ENCODE measurements at places on chromosomes 12 and 14.
A peak's percentile ranks its signal among the peaks of the same experiment; 100 is the strongest.

- DNase-seq: no peak
Observed at GRCh38 chr12:92098594-92099380, 46.9 kb downstream of the BTG1 start.

DNA sequence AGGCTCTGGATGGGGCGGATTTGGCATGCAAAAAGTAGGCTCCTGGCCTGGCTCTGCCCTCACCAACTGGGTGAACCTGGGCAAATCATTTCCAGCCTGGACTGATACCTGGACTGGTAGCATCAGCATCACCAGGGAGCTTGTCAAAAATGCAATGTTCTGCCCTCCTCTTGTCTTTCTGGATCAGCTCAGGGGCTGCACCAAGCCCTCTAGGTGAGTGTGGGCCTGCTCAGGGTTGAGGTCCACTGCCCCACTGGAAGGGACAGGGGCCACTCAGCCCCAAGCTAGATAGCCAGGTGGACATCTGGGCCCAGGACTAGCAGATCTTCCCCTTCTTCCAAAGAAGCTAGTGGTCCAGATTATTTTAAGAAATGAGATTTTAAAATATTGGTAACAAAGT lies 99.6 kb downstream of the RBM19 start:
- no peak for DNase-seq

GRCh38 chr12:109994401-109995175 lies 1.6 kb downstream of the GIT2 start:
- no peak for DNase-seq

- DNase-seq: no peak
Observed at GRCh38 chr12:10307630-10308029, at the start of gene KLRD1. Gene KLRD1, plus strand, starts transcription at chr12:10307870. Its CDS starts 208 bp downstream, at chr12:10308078.

GRCh38 chr14:22979748-22980392 lies 2.5 kb downstream of the AJUBA start:
- no peak for DNase-seq

- no peak for DNase-seq
Observed at GRCh38 chr12:102069707-102070106, 7.9 kb upstream of the WASHC3 start.

GRCh38 chr14:32847867-32848266 lies 90.8 kb upstream of the NPAS3 start:
- DNase-seq: no peak

DNA sequence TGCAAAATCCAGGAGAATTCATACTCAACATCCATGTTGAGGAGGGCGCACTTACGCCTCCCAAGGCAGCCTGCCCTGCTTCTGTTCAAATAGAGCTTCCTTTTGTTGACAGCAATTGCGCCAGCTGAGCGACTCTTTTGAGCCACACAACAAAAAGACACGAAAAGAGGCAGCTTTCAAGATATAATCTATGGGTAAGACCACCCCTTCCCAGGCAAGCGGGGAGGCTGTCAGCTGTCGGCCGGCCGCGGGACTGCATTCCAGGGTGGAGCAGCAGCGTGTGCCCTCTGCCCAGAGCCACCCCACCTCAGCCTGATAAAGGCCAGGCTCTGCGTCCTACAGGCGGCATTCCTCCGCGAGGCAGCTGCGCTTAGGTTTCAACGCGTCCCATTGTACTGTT lies 15.8 kb upstream of the STAB2 start:
- no peak for DNase-seq

DNA sequence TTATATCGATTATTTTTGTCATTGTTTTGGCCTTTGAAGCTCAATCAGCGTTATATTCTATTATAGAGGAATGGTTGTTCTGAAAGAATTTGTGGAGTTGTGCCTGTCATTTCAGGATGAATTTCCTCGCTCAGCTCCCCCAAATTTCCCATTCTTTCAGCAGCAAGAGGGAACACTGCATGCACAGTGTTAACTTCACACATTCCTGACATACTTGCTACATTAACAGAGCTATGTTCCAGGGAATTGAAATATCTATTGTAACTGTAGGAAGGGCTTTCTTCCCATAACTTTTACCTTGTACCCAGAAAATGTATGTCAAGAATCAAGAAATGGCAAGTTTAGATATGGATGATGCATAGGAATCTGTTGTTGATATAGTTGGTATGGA lies 379.0 kb downstream of the LRIG3 start:
- DNase-seq: no peak

- no peak for DNase-seq
Observed at GRCh38 chr12:26250801-26251200, 55.4 kb downstream of the SSPN start.

DNA sequence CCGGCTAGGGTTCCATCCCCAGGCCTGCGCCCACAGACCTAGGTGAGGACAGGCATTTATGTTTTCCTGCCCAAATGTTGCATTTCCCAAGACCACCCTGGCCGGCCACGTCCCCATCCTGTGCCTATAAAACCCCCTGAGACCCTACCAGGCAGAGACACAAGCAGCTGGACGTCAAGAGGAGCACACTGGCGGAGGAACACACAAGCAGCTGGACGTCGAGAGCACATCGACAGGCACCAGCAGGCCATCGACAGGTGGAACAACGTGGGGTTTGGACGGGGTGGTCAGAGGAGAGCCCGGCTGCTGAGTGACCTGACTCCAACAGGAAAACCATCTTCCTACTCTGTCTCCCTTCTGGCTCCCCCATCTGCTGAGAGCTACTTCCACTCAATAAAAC lies 19.6 kb upstream of the LDHB start:
- no peak for DNase-seq

- no peak for DNase-seq
Observed at GRCh38 chr14:32508281-32508680, 179.2 kb downstream of the AKAP6 start.

GRCh38 chr14:64891173-64891838 lies 11.6 kb upstream of the SPTB start:
- DNase-seq: no peak

DNA sequence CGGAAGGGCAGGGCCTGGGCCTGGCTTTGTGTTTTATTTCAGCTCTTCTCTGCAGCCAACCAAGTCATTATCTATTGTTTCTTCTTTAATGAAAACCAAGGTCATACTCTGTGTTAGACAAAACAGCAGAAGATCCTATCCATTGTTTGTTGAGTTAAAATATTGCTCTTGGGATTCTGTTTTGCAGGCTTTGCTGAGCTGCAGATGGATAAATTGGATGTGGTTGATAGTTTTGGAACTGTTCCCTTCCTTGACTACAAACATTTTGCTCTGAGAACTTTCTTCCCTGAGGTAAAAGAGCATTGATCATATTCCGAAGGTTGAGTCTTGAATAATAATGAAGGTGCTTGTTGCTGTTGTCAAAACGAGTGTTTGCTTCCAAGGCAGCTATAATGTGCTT lies 106.6 kb downstream of the PLXNC1 start:
- DNase-seq: no peak

- DNase-seq: no peak
Observed at GRCh38 chr12:47237751-47238211, 158.0 kb upstream of the AMIGO2 start.

DNA sequence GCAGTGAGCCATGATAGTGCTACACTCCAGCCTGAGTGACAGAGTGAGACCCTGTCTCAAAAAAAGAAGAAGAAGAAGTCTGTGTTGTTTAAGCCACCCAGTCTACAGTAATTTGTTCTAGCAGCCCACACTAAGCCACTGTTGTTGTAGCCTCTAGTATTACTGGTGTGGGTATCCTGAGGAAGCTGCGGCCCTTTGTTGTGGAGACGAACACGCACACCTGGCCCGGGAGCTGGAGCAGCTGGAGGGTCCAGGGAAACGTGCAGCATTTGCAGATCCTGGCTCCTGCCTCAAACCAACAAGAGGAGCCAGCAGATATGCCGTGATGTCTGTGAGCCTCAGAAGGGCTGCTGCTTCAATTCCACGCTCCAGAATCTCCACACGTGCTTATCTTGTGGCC lies 65.3 kb downstream of the MAP1LC3B2 start:
- DNase-seq: no peak

DNA sequence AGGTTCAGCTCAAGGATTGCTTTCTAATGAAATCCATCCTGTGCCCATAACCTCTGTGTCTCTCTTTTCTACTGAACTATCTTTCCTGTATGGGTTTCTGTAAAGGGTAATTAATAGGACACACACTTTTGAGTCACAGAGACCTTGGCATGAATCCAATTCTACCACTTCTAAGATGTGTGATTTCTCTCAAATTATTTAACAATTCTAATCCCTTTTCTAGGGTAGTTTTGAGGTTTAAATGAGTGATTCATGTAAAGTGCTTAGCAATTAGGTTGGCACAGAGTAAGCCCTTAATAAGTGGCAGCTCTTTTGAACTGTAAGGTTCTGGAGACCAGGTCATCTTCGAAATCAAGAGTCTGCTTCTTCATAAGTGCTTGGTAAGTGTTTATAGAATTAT lies 202.7 kb downstream of the RASSF9 start:
- DNase-seq: no peak

DNA sequence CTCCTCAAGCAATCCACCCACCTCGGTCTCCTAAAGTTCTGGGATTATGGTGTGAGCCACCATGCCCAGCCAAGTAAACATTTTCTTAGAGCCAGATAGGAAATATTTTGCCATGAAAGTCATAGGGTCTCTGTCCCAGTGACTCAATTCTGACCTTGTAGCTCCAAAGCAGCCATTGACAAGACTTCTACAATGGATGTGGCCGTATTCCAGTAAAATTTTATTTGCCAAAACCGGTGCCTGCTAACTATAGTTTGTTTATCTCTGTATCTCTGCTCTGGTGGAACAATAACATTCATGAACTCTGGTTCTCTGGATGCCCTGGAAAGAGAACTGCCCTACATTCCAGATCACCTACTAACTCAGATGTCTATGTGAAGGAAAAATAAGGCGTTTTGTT lies 54.6 kb upstream of the USP44 start:
- no peak for DNase-seq

GRCh38 chr14:43258396-43258795 lies 1248.7 kb downstream of the FSCB start:
- DNase-seq: no peak

DNA sequence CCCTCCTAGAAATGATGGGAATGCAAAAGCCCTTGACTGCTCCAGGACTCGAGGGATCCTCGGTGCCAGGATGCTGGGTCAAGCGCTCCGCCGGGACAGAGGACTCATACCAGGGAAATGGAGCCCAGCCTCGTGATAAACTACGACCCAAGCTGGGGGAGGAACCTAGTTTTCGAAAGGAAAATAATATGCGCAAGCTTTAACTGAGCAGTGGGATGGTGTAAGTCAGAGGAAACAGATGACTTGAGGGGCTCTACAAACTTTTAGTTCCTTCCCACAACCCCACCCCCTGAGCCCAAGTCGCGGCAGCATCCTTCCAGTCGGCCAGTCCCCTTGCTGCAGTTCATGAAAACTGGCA lies 654 bp upstream of the SUPT16H start:
- no peak for DNase-seq

DNA sequence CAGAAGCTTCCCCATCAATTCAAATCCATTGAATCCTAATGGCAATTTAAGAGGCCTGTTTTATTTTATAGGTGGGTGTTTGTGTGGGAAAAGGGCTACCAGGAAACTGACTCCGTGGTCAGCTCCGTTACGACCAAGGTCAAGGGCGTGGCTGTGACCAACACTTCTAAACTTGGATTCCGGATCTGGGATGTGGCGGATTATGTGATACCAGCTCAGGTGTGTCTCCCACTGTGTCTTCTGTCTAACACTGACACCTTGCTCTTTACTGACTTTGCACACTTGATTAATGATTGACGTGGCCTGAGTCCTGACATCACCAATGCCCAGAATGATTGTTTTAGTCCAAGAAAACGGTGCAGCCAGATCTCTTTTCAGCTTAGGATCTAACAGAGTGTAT lies 7.1 kb downstream of the P2RX4 start:
- DNase-seq: no peak

DNA sequence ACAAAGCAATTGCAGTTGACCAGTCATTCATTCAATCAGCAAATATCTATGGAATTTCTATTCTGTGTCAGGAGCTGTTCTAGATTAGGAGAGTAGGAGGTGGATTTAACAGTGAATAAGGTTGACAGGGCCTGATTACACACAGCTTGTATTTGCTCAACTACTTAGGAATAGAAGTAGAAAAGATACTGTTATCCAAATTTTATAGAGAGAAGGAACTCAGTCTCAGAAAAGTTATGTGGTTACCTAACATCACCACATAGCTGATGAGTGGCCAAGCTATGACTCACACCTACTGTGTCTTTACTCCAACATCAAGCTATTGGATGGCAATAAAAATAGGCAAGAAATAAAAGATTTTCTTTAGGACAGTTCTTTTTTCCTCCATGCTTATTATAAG lies 374.8 kb downstream of the RMST start:
- no peak for DNase-seq

- no peak for DNase-seq
Observed at GRCh38 chr14:104224131-104224505, 85.7 kb downstream of the KIF26A start.

GRCh38 chr14:87767567-87767901 lies 225.4 kb downstream of the GALC start:
- no peak for DNase-seq

GRCh38 chr12:113261847-113262470 lies 40.7 kb downstream of the TPCN1 start:
- DNase-seq: peak; percentile 78

- DNase-seq: no peak
Observed at GRCh38 chr14:37992499-37992898, 215.2 kb upstream of the SSTR1 start.

GRCh38 chr12:13210236-13211190 lies 14.0 kb downstream of the EMP1 start:
- no peak for DNase-seq

DNA sequence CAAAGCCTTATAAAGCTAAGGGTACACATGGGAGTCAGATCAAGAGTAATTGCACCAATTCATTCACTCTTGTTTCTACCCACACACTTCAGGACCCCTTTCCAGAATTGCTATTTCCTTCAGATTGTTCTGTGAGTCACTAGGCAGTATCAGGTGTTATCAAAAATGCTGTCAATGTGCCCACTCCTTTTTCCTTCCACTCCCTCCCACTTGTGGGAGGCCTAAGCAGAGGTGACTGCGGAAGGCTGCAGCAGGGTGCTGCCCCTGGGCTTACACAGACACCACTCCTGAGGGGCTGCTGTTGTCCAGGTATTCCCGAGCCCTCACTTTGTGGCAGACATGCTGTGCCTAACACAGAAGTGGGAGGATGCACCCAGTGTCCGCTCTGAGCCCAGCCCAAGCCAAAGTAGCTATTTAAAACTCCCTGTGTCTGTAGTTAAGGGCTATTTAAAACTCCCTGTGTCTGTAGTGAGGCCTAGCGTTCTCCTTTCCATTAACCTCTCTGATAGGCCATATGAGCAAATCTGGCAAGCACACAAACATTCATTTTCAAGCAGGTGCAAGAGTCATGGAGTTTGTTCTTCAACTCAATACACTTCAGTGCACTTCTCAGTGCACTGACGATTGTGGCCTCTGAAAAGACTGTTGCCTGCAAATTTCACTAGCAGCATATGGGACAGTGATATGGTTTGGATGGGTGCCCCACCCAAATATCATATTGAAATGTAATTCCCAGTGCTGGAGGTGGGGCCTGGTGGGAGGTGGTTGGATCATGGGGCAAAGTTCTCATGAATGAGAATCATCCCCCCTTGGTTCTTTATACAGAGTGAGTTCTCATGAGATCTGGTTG lies 117.8 kb downstream of the PHLDA1 start:
- DNase-seq: no peak

- DNase-seq: no peak
Observed at GRCh38 chr12:100337727-100338126, 19.1 kb upstream of the SLC17A8 start.

Data from HL-60 (cell line).